ENCODE measurements at places on chromosomes 13 and 19. TPM values are rescaled to one million over a fixed set of nuclear protein-coding genes. Genes with fewer than 3 reads are reported as not detected.

The KLF12 gene
- 29.3 TPM for polyA plus RNA-seq

The WDR87 gene
- 0.01 TPM for polyA plus RNA-seq

The GAPDHS gene
- not detected for polyA plus RNA-seq

The CCDC169 gene
- 5.9 TPM for polyA plus RNA-seq

The CYP2A7 gene
- polyA plus RNA-seq, result 0.10 TPM

The GNA15 gene
- 1.2 TPM for polyA plus RNA-seq

The RNF113B gene
- polyA plus RNA-seq, result not detected

The DACH1 gene
- 109 TPM for polyA plus RNA-seq

The CGB2 gene
- not detected for polyA plus RNA-seq

The PEAK3 gene
- polyA plus RNA-seq, result 0.17 TPM

The PTH2 gene
- polyA plus RNA-seq, result not detected

The CGB3 gene
- polyA plus RNA-seq, result not detected

The ZNF266 gene
- polyA plus RNA-seq, result 38.1 TPM

The FCAR gene
- polyA plus RNA-seq, result 0.14 TPM

The LILRA5 gene
- 0.70 TPM for polyA plus RNA-seq

The ATP11A gene
- polyA plus RNA-seq, result 38.4 TPM

The FGF22 gene
- 1.1 TPM for polyA plus RNA-seq
